AG09319 (cell line): ENCODE measurements at places on chromosomes 6 and 20.

DNA sequence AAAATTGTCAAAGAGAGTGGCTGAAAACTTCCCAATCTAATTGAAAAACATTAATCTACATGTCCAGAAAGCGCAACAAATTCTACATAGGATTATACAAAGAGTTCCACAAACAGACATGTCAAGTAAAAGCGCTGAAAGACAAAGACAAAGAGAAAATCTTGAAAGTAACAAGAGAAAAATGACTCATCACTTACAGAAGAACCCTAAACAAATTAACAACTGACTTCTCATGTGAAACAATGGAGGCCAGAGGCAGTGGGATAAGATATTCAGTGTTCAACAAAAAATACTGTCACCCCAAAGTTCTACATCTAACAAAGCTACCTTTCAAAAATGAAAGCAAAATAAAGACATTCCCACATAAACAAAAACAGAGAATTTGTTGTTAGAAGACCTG lies 2.0 kb upstream of the POM121L2 start:
- DNase-seq = no peak

DNA sequence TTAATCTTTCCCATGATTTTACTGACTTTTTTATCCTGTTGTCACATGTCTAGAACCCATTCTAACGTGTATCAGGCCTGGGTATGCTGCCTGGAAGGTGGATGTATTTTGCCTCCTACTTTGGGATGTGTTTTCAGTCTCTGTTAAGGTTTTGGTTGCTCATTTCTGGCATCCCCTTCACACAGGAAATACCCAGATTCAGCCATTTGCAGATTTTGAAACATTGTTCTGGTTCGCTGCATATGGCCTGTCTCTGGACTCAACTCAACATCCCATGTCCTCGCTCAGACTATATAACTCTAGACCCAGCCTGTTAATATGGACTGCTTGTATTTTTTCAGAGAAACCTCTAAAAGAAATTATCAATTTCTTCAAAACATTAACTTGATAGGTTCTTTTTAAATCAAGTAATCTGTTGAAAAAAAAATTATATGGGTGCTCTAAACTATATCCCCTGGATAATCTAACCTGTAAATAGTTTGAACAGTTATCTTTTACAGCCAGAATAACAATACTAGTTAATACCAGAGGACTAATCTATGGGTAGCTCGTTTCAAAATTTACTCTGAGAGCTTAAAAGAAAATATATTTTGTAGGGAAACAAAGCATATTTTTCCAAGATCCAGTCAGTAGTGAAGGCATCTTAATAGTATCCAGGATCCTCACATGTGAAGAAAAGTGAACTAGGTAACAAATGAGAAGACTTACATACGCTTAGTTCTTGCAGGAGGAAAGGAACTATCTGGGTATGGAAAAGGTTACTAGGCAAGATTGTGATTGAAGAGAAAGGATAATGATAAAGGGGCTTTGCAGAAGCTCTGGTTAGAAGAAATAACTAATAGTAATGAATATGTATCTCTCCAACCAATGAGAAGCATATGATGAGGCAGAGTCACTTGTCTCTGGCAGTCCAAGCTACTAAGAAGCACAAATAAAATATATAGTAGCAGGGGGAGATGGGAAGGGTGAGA lies 23.4 kb upstream of the HLA-DQB1 start:
- DNase-seq = no peak

DNA sequence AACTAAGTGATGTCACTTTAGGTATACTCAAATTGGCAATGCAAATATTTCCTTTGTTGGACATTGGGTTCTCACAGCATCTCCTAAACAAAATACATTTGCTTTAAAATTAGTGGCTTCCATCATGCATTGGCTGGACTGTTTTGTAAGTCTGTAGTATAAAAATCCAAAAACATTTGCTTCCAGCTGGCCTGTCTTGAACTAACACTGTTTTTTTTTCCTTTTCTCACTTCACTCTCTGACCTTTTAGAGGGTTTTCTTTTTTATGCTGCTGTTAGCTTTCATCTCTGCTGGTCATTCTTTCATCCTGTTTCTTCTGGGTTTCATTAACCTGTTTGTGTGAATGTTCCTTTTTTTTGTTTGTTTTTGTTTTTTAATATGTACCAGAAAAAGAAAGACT lies 121.7 kb upstream of the MLIP start:
- no peak for DNase-seq

DNA sequence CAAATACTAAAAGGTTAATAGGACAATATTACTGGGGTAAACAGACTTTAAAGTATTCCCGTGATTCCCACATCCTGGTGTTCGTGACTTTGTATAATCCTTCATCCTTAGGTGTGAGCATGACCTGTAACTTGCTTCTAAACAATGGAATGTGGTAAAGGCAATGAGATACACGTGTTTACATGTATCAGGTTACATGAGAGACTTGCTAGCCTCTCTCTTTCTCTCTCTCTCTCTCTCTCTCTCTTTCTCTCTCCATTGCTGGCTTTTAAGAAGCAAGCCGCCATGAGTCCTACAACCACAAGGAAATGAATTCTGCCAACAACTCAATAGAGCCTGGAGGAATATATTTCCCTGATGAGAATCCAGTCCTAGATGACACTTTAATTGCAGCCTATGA lies 83.9 kb upstream of the LGSN start:
- no peak for DNase-seq

- DNase-seq = no peak
These were observed 28.2 kb downstream of the SUN5 start for GRCh38 chr20:32975698-32976674.

DNA sequence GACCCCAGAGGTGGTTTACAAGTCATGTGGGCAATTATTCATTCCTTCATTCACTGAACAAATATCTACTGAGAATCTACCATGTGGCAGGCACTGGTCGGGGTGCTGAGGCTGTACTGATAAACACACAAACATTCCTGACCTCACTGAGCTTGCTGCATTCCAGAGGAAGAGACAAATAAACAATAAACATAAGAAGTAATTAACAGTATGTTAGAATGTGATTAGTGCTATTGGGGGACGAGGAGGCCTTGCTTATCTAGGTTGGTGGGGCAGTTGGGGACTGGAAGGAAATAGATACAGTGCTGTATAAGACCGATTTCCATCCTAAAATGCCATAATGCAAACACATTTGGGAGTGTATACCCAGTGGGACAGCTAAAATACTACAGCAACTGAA lies 44.1 kb downstream of the MAK start:
- DNase-seq = no peak

DNA sequence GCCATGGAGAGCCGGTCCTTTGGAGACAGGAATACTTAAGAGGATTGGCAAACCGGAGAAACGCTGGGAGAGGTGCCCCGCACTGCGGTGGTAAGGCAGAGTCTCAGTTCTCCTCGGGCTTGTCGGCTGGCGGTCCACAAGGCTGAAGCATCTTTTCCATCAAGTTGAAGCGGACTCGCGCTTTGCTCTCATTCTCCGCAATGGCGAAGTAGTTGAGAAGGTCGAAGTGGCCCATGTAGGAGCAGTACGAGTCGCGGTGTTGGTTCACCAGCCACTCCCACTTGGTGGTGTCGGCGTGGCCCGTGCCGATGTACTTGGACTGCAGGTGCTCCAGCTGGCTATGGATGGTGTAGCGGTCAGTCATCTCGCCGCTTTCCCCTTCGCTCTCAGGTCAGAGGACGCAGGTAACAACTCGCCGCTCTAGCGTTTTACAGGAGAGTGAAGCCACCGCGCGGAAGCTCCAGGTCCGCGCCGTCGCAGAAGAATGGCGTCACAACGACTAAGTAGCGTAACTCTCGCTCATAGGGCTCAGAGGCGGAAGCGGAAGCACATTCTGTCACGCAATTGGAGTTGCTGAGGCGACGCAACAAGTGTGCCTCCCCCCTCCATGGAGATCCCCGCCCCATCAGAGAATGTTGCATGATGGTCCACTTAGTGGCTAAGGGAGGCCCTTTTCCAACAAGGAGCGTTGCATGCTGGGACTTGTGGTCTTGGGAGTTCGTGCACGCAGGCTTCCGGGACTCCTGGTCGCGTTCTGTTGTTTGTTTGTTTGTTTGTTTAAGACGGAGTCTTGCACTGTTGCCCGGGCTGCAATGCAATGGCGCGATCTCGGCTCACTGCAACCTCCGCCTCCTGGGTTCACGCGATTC lies at the start of gene SF3B5:
TSS of gene SF3B5 (minus strand) at position 440 of the 869 bp plus-strand sequence. CDS start at position 364, 76 bp downstream.
- peak; percentile 99 for DNase-seq

GRCh38 chr6:16372029-16372776 lies 133.8 kb downstream of the GMPR start:
- no peak for DNase-seq

GRCh38 chr20:32536851-32537656 lies 48.1 kb downstream of the NOL4L start:
- no peak for DNase-seq

- no peak for DNase-seq
These were observed 100.2 kb downstream of the PREP start for GRCh38 chr6:105302617-105303128.

- DNase-seq = no peak
These were observed 17.3 kb upstream of the POU5F1 start for GRCh38 chr6:31187780-31188194.

GRCh38 chr20:35216541-35216940 lies 9.9 kb upstream of the MMP24 start:
- no peak for DNase-seq

GRCh38 chr6:159678574-159678973 lies 14.5 kb downstream of the SOD2 start:
- no peak for DNase-seq

GRCh38 chr6:157265186-157265585 lies 58.1 kb downstream of the TMEM242 start:
- DNase-seq = no peak

DNA sequence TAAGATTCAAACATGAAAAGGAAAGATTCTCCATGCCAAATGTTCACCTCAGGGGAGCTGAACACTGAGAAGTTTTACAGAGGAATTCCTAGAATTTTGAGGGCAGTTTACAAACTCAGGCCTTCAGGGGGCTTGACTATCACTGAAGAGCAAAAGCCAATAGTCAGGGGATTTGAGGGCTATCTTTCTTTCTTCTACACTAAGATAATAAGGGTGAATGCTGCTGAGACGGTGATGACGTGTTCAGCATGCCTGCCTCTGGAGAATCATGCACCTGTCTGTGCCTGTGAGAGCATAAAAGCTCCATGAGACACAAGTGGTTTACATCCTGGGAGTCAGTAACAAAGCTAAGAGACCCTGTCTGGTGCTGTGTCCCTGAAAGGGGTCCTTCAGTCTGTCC lies 1085.6 kb downstream of the KIF16B start:
- DNase-seq = no peak

GRCh38 chr6:30700340-30700739 lies 9.6 kb upstream of the NRM start:
- no peak for DNase-seq

GRCh38 chr6:1987640-1988039 lies 257.8 kb downstream of the GMDS start:
- DNase-seq = peak; percentile 30

- peak; percentile 85 for DNase-seq
These were observed 278.2 kb upstream of the SUPT3H start for GRCh38 chr6:45655745-45656476.

GRCh38 chr6:26214803-26215584 lies 127.8 kb downstream of the HFE start:
- DNase-seq = no peak

- no peak for DNase-seq
These were observed 603.1 kb downstream of the HACE1 start for GRCh38 chr6:104256646-104257045.

DNA sequence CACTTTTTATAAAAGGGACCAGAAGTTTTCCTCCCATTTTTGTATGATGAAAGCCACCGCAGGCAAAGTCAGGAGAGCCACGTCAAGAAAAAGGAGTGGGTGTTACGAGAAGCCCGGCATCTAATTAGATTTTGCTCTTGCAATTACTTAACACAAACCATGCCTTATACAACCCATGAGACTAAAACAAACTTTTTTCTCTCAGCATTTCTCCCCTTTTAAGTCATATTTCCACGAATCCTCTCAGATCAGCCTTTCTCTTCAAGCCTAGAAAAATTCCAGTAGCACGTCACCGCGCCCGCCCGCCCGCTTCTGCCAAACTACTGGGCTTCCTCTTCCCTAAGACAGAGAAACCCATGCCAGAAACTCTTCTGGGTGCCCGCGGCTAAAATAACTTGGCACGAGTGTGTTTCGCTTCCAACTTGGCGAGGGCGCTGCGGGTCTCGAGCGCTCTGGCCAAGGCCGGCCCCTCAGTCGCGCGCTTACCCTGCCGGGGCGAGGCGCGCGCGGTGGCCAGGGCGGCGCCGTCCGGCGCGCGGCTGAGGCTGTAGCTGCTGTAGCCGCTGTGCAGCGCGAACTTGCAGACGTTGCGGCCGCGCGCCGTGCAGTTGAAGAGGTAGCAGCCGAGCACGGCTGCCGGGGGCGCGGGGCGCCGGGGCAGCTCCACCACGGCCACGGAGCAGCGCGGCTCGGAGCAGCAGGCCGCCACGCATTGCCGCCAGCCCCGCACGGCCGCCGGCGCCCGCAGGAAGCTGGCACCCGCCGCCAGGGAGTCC lies 1.0 kb downstream of the LRP11 start:
- DNase-seq = peak; percentile 61

GRCh38 chr6:56551409-56552120 lies 91.1 kb downstream of the DST start:
- no peak for DNase-seq

GRCh38 chr6:148883270-148883669 lies 136.4 kb downstream of the UST start:
- no peak for DNase-seq

GRCh38 chr6:115271434-115271833 lies 789.3 kb downstream of the FRK start:
- DNase-seq = no peak

GRCh38 chr20:3763671-3764601 lies 3.6 kb downstream of the ADISSP start:
- no peak for DNase-seq

- DNase-seq = no peak
These were observed 375.2 kb upstream of the AGPAT4 start for GRCh38 chr6:161649068-161649467.

DNA sequence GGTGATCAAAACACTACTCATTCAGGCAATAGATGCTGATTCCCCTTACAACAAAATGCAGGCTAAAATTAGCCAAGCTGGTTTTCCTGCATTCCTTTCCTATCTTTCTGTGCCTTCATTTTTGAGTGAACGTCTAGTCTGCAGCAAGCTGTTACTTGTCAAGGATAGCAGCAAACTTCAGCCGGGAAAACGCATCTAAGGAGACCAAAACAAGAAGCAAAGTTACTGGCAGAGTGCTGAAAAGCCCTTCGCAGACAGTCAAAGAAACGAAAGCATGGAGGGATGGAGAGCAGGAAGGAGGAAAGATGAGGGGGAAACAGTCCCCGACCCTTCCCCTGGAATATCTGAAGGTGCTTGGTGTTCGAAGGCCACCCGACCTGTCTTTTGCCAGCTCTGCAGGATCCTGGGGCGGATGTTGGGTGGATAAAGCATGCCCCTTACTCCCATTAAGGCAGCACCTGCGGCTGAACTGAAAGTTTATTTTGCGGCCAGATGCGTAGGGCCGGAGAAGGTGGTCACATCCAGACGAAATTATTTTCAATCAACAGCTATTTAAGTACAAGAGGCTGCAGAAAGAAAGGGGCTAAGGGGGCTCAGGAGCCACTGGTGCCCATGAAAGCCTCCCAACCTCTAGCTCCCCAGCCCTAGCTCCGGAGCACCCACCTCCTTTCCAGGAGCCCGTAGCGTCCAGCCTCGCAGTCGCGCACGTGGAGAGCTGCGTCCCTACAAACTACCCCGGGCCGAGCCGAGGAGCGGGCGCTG lies 538 bp downstream of the FERMT1 start:
- no peak for DNase-seq

GRCh38 chr6:39313526-39314272 lies 520 bp downstream of the KCNK17 start:
- no peak for DNase-seq
